ENCODE measurements at places on chromosomes 16 and 17.

- no peak for DNase-seq
Observed at GRCh38 chr17:73119631-73120030, 27.1 kb upstream of the SLC39A11 start.

- DNase-seq: no peak
Observed at GRCh38 chr16:14013571-14014283, 57.4 kb upstream of the MRTFB start.

GRCh38 chr17:48577330-48577945 is 712 bp downstream of the HOXB4 start:
- no peak for DNase-seq

GRCh38 chr16:67758966-67759365 is 39.9 kb upstream of the GFOD2 start:
- no peak for DNase-seq

GRCh38 chr17:48644910-48645557 is 18.9 kb upstream of the HOXB9 start:
- no peak for DNase-seq

DNA sequence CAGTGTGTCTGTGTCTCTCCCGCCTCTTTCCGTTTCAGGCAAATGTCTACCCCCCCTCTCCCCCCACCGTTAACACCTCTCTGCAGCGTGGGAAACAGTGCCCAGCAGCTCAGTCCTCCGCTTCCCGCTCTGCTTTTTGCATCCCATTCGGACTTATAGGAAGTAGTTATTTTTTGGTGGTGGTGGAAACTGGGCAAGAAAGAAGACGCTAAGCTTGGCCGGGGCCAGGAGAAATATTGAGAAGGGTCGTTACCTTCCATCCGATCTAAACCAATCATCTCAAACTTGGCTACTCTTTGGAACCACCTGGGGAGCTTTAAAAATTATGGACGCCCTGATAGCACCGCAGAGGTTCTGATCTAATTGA is 499 bp upstream of the HLF start:
- DNase-seq: no peak

DNA sequence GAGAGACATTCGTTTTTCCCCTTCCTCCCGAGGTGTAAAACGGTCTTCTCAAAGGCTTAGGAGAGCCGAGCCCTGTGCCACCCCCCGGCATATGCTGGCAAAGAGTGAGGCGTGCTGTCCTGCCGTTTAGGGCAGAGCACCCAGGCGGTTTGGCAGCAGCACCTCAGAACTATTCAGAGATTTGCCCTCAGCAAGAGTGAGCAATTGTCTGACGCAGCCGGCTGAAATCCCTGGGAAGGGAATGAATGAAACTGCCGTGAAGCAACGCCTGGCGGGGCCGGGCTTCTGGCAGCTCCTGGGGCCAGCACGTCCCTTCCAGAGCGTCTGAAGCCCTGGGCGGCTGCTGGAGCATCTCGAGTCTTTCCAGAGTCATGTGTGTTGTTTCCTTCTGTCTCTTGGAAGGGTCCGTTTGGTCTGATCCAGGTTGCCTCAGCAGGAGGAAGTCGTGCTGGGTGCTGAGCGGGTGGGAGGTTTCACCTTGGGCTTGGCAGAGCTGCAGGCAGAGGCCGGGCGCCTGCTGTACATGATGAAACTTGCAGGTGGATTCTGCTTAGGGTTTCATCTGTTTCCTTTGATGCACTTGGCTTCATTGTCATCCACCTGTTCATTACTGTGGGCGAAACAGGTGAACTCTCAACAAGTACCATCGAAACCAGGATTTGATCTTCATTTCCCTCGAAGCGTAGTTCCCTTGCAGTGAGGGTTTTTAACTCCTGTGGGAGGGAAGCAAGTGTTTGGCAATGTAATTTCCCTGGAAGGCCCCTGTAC is 35.4 kb downstream of the TBCD start:
- no peak for DNase-seq

DNA sequence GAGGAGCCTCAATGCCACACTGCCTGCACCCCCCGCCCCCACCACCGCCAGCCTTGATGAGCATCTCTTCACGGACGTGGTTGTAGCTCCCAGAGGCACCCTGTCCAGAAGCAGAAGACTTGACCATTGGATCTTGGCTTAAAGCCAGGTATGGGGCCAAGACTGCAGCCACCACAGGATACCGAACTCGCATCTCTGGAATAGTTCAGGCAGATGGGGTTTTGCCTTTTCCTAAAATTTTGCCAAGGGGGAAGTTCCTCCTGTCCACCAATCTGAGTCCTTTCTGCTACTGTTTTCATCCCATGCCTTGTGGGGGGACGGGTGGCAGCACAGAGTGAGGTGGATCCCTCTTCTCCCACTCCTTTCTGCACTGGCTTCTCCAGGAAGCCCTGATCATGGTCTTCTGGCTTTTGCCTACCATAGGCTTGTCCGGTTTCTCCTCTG is 939 bp downstream of the CORO6 start:
- no peak for DNase-seq

GRCh38 chr16:72206299-72206698 is 34.3 kb upstream of the PMFBP1 start:
- no peak for DNase-seq

DNA sequence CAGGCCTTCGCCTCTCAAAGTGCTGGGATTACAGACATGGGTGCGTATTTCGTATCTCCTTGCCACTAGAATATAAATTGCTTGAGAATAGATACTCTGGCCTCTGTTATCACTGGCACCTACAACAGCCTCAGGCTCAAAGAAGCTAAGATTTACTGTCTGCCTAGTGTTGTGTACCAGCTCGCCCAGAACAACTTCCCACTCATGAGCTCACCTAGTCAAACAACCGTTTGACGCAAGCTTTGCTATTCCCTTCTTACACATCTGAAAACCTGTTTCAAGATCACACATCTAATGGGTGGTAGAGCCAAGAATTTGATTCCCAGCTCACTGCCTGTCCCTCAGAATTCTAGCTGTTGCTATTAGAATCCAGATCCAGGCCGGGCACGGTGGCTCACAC is 24.4 kb downstream of the MIS12 start:
- DNase-seq: no peak

DNA sequence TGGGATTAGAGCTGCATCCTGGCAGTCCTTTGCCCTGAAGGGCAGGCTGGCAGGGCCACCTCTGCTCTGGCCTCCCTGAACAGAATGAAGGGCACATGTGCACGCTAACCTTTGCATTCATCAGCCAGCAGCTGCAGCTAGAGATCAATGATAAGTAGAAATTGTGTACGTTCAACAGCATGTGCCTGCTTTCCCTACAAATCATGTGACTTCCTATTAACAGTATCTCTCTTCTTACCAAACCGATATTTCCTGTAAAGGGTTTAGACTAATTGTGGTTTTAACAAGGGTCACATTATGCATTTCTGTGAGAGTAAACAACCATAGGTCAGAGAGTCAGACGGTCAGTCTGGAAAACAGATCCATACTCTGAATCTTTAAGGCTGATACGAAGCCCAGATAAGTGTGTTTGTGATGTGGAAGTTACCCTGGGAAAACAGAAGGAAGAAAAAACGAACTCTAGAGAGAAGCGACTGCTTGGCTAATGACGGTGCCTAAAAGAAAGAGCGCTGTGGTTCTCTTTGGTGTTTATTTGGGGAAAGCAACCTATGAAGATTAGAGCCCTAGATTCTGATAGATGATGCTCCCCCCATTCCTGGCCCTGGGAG is 219.4 kb downstream of the MAF start:
- DNase-seq: no peak

Measured in NCI-H1436 treated with DMSO at 0.1 percent for 48 hours (cell line).